ENCODE measurements at places on chromosomes 7 and 10.
A peak's percentile ranks its signal among the peaks of the same experiment; 100 is the strongest.

DNA sequence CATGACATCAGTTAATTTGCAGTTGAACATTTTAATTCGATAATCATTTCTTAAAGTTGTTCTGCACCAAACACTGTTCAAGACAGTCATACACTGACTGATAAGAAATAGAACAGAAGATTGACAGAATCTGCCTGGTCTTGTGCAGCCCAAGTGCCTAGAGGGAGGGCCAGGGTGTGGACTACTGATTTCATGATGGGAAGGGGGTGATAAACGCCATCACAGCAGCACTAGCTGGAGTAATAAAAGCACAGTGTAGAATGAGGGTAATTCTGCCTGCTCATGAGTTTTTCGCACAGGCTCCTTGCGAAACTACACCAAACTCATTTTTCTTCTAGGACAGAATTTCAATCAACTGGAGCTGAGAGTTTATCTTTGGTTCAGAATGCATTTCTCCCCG, 270.1 kb downstream of the ARL4A start:
- DNase-seq, result no peak

DNA sequence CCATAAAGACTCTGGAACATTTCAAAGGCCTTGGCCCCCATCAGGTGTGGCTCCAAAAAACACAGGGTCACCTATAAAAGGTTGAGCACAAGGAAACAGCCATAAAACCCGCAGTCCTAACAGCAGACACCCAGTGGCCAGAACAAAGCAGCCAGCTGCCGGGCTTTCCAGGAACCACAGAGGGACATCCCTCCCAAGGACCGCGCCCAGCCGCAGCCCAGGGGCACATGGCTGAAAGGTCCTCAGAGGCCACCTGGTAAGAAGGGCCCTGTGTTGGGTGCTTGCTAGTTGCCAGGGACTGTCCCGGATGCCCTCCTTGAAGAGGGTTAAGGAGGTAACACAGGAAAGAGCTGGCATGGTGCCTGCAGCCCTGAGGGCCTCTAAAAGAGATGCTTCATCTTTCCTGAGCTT, 32.7 kb downstream of the KCNMA1 start:
- DNase-seq, result no peak

GRCh38 chr10:130737621-130738020, 573.9 kb downstream of the TCERG1L start:
- no peak for DNase-seq

GRCh38 chr10:119139464-119140067, 25.9 kb downstream of the SFXN4 start:
- peak; percentile 6 for DNase-seq

GRCh38 chr10:59617996-59618395, 91.7 kb downstream of the SLC16A9 start:
- DNase-seq, result no peak

DNA sequence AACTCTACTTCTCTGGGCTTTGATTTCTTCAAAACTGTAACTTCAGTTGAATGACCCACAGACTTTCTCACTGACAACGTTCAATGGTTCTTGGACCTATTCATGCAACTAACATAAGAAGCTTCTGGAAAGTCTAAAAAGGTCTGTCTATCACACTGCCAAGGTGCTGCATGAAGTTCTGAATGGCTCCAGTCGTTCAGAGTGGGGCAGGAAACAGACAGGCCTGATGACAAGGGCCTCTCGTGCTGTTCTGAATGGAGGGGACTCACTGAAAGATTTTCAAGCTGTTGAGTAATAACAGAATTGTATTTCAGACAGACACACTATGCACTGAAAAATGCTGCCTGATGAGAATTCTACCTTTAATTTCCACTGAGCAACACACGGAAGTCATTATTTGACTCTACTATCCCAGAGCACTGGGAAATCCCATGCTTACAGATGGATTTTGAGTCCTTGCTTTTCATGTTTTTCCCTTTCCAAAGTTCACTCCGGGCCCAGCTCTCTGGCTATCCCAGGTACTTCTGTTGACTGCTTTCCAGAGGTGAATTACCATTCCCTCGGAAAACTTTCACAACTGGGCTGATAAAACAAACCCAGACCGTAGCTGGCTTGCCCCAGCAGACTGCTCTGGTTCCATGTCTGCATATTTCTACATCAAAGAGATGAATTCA, 204.9 kb upstream of the FRMD4A start:
- no peak for DNase-seq

DNA sequence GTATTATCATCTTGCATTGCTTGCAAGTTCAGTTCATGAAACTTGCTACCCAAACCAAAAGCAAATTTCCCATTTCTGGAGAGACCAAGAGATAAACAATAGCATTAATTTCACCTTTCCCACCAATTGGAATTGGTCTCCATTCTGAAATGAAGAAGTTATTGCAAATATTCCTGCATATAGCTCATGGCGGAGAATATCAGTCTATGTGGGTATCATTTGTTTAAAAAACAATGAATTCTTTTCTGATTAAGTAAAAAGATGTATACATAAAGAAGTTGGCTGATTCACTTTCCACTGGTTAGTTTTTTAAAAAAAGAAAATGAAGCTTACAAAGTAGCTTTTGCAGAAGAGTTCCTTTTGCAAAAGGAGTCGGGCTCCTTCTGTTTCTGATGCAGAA, 19.5 kb upstream of the ANK3 start:
- DNase-seq, result no peak

DNA sequence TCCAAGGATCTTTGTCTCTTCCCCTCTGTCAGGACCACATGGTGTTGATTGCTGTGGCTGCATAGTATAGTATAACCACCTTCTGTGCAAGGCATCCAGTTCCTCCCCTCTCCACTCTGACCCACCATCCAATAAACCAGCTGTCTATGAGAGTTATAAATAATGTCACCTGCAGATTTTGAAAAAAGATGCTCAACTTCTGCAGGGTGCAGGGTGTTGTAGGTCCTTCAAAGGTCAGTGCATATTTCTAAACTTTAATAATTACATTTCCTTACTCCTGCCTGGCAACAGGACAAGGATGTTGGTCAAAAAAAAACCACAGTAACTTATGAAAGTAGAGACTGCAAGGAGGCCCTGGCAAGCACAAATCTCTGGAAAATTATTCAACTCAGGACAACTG, 166.2 kb downstream of the PKD1L1 start:
- DNase-seq, result no peak

DNA sequence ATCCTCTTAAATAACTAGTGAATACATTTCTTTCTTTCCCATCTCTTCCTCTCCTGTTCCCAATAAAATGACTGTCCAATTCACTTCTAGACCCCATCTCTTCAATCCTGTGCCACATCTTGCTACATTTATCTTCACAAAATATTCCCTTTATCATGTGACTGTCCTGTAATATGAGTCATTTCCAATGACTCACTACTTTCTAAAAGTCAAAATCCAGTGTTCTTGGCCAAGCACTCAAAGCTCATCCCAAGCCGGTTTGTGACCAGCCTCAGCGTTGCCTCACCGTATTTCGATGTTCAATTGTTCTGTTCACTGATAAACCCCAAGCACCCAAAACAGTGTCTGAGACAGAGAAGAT, 104.7 kb downstream of the PARD3 start:
- DNase-seq, result no peak

GRCh38 chr10:123153486-123154091, 613 bp upstream of the BUB3 start:
- DNase-seq, result no peak

DNA sequence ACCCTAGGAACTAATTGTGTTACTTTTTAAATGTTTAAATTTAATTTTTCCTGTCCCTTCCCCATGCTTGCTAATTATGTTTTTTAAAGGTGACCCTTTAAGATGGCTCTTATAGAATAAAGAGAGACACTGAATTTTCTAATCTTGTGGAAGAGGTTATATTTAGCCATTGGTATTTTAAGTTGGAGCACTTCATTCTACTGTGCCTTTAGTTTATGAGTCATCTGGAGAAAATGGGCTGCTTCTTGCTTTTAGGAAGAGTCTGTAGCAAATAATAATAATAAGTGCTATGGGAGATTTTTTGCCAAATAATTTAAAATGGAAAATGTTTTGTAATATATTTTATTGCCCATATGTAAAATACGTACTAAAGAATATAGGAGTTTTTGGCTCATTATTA, 139.7 kb downstream of the ADK start:
- DNase-seq, result no peak

GRCh38 chr7:154994996-154995395, 7.9 kb downstream of the PAXIP1 start:
- no peak for DNase-seq

GRCh38 chr10:51806079-51806835, 106.9 kb upstream of the CSTF2T start:
- no peak for DNase-seq

DNA sequence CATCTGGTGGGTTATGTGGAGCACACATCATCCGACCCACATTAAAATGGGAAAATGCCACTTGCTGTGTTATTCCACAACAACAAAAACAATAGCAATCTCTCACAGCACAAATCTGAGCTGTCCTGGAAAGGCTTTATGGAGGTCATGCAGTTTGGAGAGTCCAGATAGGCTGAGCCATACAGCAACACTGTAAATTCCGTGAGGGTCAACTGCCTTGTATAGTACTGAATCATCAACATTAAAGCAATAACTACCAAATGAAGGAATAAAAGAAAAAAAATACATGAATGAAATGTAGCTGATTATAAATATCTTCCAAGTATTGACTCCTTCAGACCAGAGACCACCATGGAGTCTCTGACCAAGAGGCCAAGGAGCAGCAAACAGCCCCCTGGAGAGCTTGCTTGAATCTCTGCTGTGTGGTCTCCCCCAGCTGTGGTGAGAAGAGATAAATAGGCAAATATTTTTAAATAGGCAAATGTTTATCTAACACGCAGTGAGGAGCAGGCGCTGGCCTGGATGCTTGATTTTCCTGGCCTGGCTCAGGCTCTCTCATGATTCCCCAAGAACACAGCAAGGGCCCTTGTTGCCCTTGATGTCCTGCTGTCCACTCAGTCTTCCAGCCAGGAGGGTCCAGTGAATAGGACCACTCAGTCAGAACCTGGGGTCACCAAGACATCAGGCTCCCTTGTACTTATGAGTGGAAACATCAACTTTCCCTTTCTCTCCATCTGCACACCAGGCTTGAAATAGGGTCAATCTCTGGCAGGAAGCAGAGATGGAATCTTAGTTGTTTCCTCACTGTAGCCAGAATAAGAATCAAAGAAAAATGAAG, 1021.3 kb downstream of the XPNPEP1 start:
- no peak for DNase-seq

DNA sequence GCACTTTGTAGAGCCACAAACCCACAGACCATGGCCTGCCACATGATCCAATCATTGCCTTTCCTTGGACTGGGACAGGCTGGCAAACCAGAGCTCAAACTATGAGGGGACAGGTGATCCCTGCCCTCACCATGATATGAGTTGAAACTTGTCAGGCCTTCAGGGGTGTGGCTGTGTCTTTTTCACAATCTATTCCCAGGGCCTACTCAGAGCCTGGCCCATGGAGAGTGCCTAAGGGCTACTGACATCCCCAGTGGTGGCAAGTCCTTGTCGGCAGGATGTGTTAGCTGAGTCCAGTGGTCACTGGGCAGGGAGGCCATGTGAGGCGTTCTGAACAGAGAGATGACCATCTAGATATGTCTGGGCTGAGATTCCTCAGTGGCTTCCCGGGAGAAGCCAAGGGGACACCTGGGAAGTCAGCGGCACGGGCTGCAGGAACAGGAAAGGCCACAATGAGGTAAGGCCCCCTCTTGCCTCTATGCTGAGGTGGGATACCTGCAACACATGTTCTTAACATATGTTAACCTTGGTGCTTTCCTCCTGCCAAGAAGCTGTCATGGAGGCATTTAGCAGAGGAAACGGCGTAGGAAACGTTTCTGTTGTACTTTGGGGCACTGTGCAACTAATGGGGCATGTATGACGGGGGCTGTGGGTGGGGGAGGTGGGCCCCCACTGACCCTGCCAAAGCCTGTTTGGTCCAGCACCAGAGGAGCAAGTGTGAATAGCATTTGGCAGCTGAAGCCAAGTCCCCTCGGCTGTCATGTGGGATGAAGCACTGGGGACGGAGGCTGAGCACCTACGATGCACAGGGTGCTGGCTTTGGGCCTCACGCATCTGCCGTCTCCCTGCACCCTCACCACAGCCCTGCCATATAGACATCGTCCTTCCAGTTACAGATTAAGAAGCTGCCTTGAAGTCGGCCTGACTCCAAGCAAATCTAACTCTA, 384.0 kb downstream of the RPS24 start:
- no peak for DNase-seq

GRCh38 chr7:124338861-124339260, 306.0 kb upstream of the TMEM229A start:
- no peak for DNase-seq

GRCh38 chr7:116802144-116802745, 60.1 kb upstream of the CAPZA2 start:
- DNase-seq, result no peak

DNA sequence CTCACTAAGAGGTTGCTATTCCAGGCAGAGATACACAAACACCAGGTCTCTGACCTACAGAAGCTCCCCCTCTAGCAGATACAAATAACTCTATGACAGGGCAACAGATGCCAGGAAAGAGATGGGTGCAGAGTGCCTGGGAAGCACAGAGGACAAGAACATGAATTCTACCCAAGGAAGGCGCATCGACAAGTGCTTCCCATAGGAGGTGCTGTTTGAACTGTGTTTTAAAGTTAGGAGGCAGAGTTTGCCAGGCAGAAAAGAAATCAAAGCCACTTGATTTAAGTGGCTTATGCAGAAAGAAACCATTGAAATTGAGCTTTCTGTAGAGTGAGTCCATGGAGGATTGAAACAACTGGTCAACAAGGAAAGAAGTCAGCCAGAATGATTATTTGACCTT, 35.3 kb upstream of the EGR2 start:
- no peak for DNase-seq

Data from naive B cell (primary cell).